LHCN-M2 (cell line): ENCODE measurements at places on chromosomes 7 and 10.
A peak's percentile ranks its signal among the peaks of the same experiment; 100 is the strongest.

GRCh38 chr7:143399151-143399550, 9.5 kb downstream of the EPHA1 start:
- no peak for DNase-seq

- DNase-seq = no peak
These were observed 135.4 kb upstream of the FZD1 start for GRCh38 chr7:91128683-91129348.

- DNase-seq = no peak
These were observed 10.4 kb upstream of the FGFR2 start for GRCh38 chr10:121608469-121609190.

DNA sequence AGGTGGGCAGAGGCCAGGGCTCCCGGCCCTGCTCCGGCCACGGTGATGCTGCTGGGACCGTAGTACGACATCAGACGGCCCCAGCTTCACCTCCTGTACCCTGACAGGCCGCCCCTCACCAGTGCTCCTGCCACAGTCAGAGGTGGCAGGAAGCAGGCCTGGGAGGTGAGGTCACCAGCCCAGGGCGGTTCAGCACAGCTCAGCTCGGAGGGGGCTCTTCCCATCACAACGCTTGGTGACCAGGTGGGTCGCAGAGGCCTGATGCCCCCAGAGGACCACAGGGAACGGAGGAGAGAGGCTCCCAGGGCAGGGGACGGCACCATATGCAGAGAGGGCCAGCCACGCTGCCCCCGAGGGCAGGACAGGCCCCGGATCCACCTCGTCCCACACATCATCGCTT, 8.8 kb downstream of the MICALL2 start:
- DNase-seq = no peak

- DNase-seq = no peak
These were observed 23.9 kb upstream of the ZNF273 start for GRCh38 chr7:64879086-64879730.

- peak; percentile 56 for DNase-seq
These were observed 11.4 kb downstream of the NPVF start for GRCh38 chr7:25216837-25217236.

DNA sequence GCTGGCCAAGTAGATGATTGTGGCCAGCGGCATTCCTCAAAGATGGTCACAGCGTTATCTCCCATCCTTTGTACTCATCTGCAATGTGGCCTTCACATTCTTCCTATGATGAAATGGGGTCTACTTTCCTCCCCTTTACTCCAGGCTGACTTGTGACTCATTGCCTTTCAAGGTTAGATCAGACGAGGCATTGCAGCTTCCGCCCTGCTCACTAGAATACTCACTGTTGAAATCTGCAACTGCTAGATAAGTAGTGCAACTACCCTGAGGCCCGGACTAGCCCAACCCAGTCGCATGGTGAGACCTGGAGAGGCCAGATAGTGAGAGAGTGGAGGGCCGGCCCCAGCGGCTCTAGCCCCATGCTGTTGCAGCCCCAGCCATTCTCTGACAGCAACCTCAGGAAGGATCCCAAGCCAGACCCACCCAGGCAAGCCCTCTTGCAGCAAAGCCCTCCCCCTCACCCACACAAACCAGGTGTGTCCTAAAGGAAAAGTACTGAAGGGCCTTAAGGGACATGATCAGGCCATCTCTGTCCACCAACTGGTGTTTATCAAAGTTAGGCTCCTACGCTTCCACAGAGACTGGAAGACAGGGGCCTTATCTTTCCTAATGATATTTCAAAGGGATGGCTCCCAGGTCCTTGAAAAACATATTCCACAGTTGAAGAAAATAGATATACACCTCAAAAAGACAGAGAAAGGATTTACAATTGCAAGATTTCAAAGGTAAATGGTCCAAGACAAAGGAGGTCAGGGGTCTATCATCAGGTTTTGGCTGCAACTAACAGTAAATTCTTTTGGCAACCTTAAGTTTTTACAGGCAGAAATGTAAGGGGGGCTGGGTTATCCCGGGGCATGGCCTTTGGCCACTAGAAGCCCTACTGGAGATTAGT, 107.2 kb upstream of the TRIM24 start:
- DNase-seq = no peak

- no peak for DNase-seq
These were observed 19.8 kb upstream of the NUP205 start for GRCh38 chr7:135537905-135538304.
